ENCODE measurements at places on chromosomes 7 and 10. TPM values are rescaled to one million over a fixed set of nuclear protein-coding genes. Genes with fewer than 3 reads are reported as not detected.

DNA sequence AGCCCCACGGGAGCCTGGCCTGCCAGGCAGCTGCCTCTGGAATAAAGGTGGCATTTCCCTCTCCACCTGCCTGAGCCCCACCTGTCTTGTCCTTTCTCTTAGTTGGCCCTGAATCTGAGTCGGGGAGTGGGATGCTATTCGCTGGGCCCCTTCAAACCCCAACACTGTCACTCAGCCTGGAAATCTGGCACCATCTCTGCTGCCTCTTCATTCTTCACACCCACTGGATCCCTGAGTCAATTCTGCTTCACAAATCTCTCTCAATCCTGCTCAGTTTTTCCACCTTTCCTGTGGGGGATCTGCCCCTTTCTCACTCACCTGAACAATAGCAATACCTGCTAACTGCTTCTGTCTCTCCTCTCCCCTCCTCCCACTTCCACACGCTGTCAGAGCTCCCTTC is 10.6 kb downstream of the CRTAC1 start:
- no peak for DNase-seq

DNA sequence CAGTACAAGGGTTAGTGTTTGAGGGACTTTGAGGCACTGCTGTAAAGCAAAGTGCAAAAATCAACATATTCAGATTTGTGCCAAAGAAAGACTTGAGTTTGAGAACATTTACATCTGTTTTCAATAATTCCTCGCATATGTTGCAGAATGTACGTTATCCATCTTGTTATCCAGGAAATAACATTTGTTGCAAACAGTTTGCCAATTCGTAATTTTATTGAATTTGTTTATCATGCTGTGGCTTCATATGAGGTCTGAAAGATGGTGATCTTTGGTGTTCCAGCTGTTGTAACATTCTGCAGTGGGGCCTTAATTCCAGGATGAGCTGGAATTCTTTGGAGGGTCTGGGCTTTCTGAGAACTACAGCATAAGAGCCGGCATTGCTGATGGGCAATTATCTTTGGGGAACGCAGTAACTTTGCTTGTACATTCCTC is 396.2 kb downstream of the LRMDA start:
- DNase-seq, result no peak

DNA sequence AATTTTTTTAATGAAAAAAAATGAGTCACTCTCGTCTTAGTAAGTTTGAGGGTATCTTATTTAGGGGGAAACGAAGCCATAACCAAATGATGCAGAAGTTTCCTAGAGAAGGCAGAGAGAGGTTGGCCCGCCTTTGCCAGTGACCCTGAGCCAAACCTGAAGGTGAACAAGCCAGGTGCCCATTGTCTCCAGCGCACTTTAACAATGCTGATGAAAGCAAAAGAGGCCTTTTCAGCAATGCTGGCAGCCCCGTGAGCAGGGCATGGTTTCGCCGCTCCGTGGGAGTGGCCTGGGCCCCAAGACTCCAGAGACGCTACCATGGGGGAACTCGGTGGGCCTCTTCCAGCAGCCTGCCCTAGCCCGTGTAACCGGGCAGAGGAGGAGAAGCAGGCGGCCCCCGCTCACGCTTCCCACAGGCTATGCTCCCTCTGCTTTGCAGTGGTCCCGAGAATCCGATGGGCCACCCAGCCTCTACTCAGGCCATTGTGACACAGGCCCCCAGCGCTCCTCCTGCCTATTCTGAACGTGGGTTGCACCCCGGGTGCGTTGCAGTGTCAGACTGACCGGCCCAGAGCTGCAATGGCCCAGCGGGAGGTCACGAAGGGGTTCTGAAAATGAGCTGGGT is 14.0 kb upstream of the UNCX start:
- no peak for DNase-seq

- no peak for DNase-seq
Measured at GRCh38 chr7:16747102-16747501, 6.5 kb upstream of the TSPAN13 start.

GRCh38 chr10:42755028-42755451 is 27.6 kb upstream of the BMS1 start:
- DNase-seq, result peak; percentile 11

GRCh38 chr10:93364966-93365365 is 117.2 kb downstream of the MYOF start:
- DNase-seq, result no peak

DNA sequence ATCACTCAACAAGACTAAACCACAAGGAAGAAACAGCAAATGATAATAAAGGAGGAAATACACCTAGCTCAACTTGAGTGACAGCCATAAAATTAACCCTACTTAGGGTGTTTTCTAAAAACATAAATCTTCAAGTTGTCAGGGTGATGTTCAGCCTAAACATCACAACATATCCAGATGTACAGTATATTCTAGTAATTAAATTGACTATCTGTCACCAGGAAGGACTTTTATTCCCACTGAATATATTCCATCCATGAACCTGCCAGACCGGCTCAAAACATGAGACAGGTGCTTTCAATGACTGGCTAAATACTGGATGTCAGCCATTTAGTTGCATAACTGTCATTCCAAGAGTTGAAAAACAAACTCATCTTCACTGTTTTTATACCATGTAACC is 298.1 kb upstream of the NEBL start:
- DNase-seq, result no peak

DNA sequence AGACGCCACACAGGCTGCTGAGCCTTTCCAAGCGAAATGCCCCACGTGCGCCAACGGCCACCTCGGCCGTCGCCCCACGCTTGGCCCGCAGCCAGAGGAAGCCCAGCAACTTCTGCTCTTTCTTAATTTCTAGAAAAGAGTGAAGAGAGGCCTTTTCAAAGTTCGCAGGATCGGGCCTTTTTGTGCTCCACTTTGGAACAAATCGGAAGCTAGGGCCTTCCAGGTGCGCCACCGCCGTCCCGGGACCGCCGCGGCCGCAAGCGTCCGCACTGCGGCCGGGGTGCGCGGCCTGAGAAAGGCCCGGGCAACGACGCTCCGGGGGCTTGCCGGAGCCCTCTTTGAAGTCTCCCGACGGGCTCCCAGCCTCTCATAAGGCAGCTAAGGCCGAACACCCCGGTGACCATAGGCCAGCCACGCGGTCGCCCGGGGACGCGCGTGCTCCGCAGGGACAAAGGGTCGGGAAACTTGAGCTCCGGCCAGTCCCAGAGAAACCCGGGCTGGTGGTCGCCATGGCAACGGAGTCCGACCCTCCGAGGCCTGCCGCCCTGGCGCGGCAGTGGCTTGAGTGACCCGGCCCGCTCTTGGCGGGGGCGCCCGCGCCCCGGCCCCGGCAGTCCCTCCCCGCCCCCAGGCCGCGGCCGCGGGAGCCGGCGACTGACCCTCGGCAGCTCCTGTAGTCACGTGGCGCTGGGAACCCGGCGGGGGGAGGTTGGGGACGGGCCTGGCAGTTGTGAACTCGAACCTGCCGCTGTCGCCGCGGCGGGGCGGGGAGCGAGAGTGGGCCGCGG is at the start of gene REPIN1:
Gene REPIN1, plus strand, starts transcription at position 727 of the 788 bp plus-strand sequence. CDS start 890 bp downstream, outside the sequence.
- DNase-seq, result no peak

DNA sequence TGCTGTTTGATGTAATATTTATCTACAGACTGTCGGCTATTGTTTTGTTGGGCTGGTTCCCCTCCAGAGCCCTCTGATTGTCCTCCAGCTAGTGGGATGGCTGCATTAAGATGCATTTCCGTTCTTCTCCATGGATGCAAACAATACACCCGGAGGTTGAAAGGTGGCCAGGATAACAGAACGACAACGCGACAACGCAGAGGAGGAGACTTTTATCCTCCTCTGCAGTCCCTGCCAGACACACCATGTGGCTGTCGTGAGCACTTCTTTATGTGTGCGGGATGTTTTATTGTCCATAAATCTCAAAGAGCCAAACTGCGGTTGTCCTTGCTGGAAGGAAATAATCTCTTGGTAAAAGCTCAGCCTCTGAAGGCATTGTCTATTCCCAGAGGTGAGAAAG is 39.1 kb upstream of the TCERG1L start:
- DNase-seq, result no peak

GRCh38 chr10:34570887-34571286 is 244.2 kb downstream of the PARD3 start:
- no peak for DNase-seq

- no peak for DNase-seq
Measured at GRCh38 chr10:126263006-126263676, 125.1 kb downstream of the ADAM12 start.

DNA sequence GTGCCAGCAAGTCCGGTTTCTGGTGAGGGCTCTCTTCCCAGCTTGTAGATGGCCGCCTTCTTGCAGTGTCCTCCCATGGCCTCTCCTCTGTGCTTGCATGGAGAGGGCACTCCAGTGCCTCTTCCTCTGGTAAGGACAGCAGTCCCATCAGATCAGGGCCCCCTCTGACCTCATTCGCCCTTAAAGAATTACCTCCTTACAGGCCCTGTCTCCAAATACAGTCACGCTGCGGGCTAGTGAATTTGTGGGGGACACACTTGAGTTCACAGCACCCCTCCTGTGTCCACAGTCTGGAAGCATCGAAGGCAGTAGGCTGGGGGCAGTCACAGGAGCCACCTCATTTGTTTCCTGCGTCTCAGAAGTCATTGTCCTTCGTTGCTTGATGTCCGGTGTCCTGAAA is 54.6 kb downstream of the LHPP start:
- no peak for DNase-seq

- no peak for DNase-seq
Measured at GRCh38 chr7:33813331-33813730, 92.0 kb upstream of the BMPER start.

DNA sequence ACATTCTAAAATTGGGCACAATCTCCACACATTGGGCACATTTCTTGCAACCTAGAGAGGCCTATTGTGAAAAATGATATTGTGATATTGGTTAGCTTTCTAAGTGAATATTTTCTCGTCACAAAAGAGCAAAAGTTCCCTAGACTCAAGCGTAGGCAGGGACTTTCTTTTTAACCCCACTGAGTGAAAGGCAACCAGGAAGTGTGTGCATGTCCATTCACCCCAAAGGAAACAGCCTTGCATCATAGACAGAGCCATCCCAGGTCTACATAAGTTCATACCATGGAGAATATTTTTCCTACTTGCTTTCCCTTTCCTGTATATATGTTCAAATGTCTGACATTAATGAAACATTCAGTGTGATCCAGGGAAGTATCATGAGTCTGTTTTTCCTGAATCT is 84.2 kb upstream of the AGBL3 start:
- DNase-seq, result no peak

- no peak for DNase-seq
Measured at GRCh38 chr10:116043861-116044260, 229.1 kb downstream of the GFRA1 start.

- no peak for DNase-seq
Measured at GRCh38 chr10:112217386-112218035, 33.9 kb upstream of the GPAM start.

- no peak for DNase-seq
Measured at GRCh38 chr10:17503795-17504194, 49.4 kb upstream of the ST8SIA6 start.

- no peak for DNase-seq
Measured at GRCh38 chr7:19405541-19405940, 260.3 kb upstream of the FERD3L start.

DNA sequence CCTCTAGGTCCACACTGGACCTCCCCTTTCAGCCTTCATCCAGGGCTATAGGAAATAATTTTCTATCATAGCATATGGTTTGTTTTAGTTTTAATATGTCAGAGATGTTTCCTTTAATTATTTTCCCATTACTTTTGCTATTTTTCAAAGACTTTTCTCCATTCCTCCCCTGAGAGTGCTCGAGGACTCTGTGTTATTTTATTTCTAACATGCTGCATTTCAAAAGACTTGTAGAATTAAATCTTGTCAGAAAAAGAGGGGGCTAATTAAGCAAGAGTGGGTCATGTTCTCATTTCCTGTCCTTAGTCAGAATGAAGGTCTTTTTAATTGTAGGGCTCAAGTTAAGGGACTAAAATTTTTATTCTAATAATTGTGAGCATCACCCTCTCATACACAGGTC is 71.6 kb upstream of the CTTNBP2 start:
- no peak for DNase-seq

- DNase-seq, result no peak
Measured at GRCh38 chr7:156334636-156335035, 305.9 kb upstream of the RNF32 start.

DNA sequence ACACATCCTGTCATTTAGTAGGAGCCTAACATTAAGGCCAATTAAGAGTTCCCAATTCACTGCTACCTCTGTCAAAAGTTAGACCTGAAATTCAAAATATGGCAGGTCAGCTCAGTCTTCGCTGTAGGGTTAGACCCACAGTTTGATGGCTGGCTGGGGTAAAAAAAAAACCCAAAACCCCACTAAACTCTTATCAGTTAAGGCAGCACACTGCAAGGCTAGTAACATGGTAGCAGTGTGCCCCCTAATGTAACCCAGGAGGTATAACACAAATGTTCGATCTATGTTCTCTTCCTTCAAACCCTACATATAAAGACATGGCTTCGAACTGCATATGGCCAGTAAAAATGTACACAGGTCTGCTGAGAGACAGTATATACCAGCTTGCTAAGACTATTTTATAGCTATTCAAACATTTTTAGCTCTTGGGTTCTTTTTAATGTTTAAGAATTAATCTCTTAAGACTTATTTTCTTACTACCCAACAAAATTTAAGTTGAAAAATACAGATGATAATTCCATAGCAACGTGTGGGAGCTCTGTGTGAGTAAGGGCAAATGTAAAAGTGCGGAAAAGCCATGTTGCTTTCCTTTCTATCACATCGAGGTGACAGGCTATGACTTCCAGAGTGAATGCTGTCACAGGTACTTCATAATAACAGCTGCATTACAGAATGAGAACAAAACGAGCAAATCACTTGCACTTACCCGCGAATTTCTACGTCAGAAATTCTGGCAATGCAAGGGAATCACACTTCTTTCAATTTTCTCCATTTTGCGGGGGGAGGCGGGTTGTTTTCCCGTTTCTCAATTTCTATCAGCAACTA is 168.4 kb upstream of the IMMP2L start:
- DNase-seq, result no peak

DNA sequence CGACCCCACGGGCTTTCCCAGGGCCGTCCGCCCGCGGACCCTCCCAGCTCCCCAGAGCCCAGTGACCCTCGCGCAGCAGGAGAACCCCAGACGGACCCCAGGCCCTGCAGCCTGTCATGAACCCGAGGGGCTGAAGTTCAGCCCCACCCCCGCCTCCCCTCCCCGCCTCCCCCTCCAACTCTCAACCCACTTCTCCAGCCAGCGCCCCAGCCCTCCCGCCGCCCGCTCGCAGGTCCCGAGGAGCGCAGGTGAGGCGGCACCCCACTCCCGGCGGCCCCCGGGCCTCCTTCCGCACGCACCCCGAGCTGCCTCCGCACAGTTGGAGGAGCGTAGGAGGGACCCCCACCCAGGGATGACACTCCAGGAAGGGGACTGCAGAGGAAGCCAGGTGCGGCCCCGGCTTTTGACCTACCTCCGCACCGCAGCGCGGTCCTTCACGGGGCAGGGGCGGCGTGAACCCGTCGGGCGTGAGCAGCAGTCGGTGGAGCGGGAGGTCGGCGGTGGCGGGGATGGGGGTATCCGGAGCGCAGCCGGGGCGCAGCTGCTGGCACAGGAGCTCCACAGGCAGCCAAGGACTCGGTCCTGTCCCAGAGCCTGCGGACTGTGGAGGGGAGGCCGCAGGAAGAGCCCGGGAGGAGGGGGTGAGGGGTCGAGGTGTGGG is at the start of gene TMEM176A:
Gene TMEM176A, plus strand, starts transcription at position 189 of the 661 bp plus-strand sequence. CDS start 782 bp downstream, outside the sequence.
- DNase-seq, result no peak

UBN2 gene
- polyA plus RNA-seq, result 16.5 TPM

OR9A2 gene
- polyA plus RNA-seq, result not detected

STMP1 gene
- 68.3 TPM for polyA plus RNA-seq

ACBD7 gene
- polyA plus RNA-seq, result 5.8 TPM

NPC1L1 gene
- 3.3 TPM for polyA plus RNA-seq

PGAM2 gene
- polyA plus RNA-seq, result 1.8 TPM

PNLIPRP2 gene
- not detected for polyA plus RNA-seq

CFAP69 gene
- 19.1 TPM for polyA plus RNA-seq

HOXA10 gene
- polyA plus RNA-seq, result 148 TPM

GRM3 gene
- polyA plus RNA-seq, result 0.28 TPM

SFTPD gene
- polyA plus RNA-seq, result 2.1 TPM

GPR15LG gene
- 0.17 TPM for polyA plus RNA-seq

H2BK1 gene
- polyA plus RNA-seq, result not detected
